CD8-positive, alpha-beta T cell (primary cell): ENCODE measurements at places on chromosomes 2 and 18.

DNA sequence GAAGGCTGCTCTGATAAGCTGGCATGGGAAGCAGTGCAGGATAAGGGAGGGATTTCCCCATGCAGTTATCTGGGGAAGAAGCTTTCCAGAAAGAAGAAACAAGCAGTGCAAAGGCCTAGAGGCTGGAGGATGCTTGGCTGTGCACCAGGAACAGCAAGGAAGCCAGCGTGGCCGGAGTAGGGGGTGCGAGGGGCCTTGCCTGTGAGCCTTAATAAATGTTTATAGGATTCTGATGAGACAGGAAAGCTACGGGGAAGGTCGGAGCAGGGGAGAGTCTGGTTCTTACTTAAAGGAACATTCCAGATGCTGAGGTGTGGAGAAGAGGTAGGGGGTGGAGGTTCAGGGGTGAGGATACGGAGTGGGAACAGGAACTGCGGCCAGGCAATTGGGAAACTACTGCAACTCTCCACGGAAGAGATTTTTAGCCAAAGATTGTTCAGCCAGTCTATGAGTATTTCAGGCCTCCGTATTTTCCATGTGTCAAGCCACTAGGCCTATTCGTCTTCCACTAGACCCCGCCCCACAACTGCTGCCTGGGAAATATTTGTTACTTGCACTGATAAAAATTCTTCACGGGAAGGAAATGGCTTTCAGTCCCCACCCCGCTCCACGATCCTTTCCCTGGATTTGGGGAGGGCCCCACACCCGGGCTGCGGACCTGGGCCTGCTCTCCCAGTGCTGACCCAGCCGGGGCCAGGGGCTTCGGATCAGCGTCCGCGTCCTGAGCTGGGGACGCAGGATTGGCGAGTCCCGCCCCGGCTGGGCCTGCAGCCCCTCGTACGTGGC is 516 bp downstream of the EIF2AK2 start:
- DNase-seq: no peak

GRCh38 chr2:39470580-39470979 is 33.5 kb upstream of the MAP4K3 start:
- DNase-seq: no peak

DNA sequence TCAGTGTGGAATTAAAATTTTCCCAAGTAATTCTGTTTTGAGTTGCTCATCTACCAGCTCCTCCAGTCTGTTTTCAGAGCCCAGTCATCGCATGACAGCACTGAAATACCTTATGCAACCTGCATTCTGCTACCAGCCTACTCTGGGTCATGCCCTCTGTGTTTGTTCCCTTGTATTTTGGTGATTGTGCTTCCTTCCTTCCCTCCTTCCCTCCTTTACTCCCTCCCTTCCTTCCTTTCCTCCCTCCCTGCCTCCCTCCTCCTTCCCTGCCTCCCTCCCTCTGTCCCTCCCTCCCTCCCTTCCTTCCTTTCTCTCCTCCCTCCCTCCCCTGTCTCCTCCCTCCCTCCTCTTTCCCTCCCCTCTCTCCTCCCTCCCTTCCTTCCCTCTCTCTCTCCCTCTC is 289.6 kb downstream of the CDH2 start:
- DNase-seq: no peak

DNA sequence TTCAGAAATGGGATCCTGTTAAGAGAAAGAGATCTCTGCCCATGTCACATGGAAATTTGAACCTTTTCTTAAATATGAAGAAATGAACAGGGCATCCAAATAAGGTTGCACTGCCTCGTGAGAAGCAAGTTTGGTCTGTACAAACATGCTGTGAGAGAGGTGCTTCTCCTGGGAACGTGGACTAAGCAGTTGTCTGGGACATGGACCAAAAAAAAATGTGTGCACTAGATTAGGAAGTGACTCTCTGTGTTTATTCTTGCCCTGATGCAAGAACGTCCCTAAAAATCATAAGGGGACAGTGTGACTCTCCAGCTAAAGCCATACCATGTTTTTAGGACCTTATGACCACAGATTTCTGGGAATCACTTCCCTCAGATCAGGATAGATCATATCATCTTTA is 23.7 kb upstream of the GCG start:
- DNase-seq: no peak

DNA sequence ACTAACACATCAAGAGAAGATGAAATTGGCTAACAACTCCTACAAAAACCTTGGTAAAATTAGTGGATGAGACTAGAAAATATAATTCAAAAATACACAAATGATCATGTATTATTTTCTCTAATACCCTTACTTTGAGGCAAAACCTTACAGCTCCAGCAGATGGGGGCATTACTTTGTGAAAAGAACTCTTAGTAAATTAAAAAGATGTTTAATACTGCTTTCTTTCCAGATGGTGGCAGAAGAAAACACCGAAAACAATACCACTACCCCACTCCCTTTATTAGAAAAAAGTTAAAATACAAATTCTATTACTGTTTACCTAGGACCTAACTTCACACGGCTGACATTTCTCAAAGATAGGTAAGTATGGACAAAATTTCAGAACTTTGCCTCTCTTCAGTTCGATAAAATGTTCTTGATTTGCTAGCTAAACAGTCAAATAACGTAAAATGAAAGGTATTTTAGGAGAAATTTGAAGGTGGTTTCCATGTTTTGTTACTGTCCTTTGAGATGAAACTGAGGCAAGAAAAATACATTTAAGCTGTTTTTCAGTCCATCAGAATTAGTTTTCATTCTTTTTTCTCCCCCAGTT is 30.6 kb downstream of the ORC4 start:
- DNase-seq: peak; percentile 60

GRCh38 chr2:38353402-38353801 is 23.7 kb downstream of the ATL2 start:
- DNase-seq: no peak
